ENCODE measurements at places on chromosomes 3 and 15.

DNA sequence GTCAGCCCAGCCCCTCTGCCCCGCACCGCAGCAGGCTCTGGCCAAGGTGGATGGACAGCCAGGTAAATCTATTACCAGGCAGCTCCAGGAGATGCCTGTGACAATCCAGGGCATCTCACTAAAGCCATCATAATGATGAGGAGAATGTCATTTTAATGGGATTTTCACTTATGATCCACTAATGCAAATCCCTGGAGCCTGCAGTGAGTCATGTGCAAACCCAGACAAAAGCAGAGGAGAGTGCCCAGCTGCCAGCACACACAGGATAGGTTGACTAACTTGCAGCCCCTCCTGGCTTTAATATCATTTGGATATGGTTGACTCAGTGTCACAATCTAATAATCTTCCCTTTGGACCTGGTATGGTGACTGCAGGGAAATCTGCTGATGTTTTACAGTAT lies 206.9 kb upstream of the TRIM42 start:
- DNase-seq, result no peak

- no peak for DNase-seq
Observed at GRCh38 chr15:52699457-52699856, 20.3 kb upstream of the ATOSA start.

DNA sequence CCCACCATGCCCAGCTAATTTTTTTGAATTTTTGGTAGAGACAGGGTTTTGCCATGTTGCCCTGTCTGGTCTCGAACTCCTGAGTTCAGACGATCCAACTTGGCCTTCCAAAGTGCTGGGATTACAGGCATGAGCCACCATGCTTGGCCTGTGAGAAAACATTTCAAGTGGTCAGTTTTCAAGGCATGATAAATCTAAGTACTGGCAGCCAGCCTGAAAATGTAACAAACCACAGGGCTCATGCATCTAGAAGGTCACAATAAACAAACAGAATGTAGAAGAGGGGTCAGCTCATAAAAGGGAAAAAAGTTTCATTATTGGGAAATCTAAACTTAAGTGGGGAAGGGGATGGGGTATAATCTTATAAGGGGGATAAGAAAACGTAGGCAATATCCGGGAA lies 39.9 kb downstream of the PPCDC start:
- no peak for DNase-seq

GRCh38 chr3:23288286-23288685 lies 85.2 kb downstream of the UBE2E2 start:
- no peak for DNase-seq

DNA sequence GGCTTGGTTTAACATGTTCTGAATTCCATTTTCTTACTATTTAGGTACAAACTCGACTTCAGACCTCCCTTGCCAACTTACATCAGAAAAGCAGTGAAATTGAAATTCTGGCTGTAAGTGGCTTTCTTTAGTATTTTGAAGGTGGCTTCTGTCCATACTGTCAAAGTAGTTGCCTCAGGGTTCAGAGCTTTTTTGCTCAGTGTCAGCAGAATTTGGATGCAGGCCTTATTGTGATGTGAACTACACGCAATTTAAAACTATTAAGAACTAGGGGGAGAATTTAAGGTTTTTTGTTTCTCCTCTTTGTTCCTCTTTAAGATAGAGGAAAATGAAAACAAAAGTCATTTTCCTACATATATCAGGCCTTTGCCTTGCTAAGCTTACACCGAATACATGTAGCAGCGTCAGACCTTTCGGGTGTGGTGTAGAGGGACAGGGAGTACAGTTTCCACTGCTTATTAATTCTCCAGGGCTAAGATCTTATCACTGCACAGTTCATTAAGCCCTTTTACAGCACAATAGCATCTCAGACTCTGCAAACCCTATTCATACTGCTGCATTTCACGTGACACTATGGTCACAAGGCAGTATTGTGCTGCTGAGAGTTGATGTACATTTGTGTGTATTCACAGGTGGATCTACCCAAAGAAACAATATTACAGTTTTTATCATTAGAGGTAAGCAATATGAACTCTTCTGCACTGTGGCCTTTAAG lies 6.7 kb downstream of the SRP14 start:
- peak; percentile 63 for DNase-seq

DNA sequence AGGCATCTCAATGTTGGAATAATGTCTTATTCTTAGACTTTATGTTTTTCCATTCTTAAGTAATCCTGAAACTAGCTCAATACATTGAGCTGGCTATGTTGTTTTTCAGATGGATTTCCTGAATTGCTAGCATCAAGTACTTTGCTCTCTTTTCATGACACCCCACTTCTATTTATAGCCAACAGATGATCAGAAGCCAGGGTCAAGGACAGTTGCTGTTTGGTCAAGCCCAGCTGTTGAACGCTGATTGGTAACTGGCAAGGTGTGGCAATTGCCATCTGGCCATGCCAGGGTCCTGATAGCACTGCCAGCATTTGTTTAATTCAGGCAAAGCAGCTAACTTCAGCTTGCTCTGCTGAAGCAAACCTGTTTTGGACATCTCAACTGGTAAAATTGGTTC lies 46.2 kb upstream of the PLCL2 start:
- no peak for DNase-seq

GRCh38 chr3:2516762-2517441 lies 418.2 kb downstream of the CNTN4 start:
- no peak for DNase-seq

GRCh38 chr3:112579697-112580096 lies 17.9 kb downstream of the SLC35A5 start:
- no peak for DNase-seq

DNA sequence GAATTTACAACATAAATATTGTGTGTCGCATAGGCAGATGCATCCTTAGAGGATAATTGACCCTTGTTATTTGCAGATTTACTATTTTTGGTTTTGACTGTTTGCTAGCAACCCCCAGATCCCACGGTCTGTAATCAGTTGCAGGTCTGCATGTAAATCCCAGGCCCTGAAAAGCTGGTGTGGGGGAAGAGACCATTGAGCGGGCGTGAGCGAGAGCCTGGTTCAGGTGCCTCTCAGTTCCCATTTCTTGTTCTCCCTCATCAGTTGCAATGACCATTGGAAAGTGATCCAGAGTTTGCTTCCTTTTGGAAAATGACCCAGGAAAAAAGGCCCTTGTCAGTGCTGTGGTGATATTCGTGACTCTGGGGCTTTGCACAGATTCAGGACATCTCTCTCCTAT lies 238.9 kb downstream of the UACA start:
- DNase-seq, result no peak

DNA sequence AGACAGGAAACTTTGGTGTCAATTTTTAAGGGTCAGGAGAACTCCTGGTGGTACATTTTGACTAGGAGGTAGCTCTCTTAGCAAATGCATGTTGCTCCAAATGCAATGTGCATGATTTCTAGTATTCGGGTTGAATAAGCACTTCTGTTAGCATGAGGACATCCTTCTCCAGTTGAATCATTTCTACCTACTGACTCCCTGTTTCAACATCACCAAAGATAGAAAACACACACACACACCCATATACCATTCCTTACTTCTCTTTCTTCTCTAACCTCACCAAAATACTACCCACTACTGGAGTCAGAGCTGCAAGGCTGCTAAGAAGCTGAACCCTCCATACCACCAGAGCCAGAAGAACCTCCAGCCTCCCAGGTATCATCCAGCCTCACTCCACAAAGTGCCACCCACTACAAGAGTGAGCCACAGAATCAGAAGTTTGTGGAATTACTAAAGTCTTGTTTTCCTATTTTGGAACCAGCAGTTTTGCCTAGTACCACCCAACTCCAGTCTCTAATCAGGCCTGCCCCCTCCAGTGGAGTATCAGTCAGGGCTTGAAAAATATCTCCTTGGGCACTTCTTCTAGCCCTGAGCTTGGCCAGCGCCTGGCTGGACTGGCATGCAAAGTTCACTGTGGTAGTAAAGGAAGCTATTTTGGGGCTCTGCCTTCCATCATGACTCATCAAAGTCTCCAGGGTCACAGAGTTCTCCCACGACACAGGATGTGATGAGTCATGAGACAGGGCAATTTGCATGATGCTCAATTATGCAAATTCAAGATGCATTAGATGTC lies 110.3 kb downstream of the CYP19A1 start:
- DNase-seq, result peak; percentile 41

GRCh38 chr3:55620351-55621025 lies 133.4 kb upstream of the WNT5A start:
- no peak for DNase-seq

- no peak for DNase-seq
Observed at GRCh38 chr3:52614689-52615088, 71.0 kb downstream of the PBRM1 start.

DNA sequence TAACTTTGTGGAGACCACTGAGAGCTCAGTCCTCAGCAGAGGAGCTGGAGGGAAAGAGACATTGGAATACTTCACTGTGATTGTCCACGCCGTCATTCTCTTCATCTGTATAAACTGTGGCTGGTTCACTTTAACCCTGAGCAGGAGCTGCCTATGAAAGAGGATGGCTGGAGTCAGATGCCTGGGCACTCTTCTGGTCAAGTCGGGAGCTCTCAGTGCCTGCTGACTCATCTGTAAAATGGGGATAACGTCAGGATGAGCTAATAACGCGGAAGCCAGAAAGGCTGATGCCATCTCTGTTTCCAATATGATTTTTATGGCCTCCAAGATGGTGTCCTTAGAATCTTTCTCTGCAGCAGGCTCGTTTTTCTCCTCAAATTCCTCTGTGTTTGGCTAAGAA lies 51.6 kb upstream of the MRPS22 start:
- no peak for DNase-seq

DNA sequence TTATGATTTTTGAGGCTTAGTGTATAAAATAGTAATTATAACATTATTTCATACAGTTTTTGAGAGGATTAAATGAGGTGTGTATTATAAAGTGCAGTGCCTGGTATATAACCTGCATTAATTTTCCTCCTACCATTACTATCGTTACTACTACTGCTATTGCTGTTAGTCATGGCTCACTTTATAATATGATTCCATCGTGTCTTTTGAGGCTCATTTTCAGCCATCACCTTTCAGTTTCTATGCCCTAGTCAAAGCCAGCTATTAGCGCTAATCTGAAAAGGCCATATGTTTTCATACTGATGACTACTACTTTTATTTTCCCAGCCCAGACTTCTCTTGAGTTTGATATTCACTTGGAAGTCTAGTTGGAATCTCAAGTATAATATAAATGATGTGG lies 5.5 kb downstream of the MEF2A start:
- DNase-seq, result no peak
